GM23338 (cell line): ENCODE measurements at places on chromosomes 3 and 15.

DNA sequence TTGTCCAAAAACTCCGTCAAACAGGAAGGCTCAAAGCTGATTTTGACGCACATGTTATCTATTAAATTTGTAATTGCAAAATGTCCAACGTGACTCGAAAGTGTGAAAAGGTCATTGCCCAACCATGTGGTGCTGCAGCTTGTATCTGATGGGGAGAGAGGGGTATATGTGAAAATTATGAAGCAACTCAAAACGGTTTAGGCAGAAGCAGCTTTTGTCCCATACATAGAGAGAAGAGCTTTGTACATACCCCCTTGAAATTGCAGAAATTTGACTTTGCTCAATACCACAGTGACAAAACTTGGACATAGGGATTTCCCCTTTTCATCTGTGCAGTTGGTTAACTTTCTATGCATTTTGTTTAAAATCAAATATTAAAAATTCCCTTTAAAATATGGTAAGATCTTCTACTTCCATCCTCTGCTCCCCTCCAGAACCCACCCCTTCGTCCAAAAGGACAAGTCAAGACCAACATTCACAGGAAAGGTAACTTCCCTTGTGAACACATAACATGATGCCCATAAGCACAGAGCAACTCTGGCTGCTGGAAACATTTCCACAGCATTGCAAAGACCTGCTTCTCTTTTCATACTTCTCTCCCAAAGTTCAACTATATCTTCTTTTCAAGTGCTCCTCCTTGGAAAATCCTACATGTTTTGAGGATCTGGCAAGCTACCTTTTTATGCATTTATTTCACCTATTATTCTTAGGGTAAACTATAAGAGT is 253.7 kb upstream of the THBS1 start:
- DNase-seq, result no peak

- DNase-seq, result no peak
Observed at GRCh38 chr3:143187111-143187510, 67.5 kb downstream of the CHST2 start.

GRCh38 chr3:196662033-196662432 is 22.5 kb downstream of the NRROS start:
- no peak for DNase-seq

GRCh38 chr3:123759871-123760270 is 124.3 kb downstream of the MYLK start:
- no peak for DNase-seq

DNA sequence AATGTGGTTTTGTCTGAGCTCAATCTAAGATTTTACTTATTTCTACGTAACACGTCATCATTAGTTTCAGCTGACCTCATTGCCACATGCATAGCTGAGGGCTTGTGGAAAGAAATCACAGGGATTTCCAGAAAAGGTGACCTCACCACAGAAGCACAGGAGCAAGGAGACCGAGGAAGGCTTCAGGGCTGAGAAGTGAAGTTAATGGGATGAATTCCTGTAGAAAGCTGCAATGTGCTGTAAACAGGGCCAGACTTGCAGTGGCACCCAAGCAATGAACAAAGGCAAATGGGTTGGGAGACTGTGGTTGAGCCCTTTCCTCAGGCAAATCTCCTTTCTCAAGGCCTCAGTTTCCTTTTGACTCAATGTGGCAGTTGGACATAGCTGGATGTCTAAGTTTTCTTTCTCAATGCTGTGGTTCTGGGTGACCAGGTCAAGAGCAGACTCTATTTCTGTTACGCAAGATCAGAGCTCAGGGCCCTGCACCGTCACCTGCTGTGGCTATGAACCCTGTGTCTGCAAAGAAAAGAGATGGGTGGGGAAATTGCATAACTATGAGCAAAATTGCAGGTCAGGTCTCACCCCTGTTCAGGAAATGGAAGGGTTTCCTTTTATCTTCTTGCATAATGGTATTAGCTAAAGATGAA is 252.2 kb upstream of the TBL1XR1 start:
- no peak for DNase-seq

DNA sequence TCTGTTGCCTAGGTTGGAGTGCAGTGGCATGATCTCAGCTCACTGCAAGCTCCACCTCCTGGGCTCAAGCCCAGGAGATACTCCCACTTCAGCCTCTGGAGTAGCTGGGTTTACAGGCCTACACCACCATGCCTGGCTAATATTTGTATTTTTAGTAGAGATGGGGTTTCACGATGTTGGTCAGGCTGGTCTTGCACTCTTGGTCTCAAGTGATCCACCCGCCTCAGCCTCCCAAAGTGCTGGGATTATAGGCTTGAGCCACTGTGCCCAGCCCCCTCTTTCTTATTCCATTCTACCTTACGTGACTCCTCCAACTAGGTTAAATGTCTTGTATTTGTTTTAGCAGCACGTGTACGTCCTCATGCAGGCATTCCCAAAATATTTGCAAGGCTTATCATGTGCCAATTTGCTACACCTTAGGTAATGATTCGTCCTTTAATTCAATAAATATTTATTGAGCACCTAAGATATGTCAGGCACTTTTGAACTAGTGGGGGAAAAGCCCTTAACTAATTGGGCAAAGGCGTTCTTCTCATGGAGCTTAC is 14.9 kb upstream of the MAGI1 start:
- no peak for DNase-seq

DNA sequence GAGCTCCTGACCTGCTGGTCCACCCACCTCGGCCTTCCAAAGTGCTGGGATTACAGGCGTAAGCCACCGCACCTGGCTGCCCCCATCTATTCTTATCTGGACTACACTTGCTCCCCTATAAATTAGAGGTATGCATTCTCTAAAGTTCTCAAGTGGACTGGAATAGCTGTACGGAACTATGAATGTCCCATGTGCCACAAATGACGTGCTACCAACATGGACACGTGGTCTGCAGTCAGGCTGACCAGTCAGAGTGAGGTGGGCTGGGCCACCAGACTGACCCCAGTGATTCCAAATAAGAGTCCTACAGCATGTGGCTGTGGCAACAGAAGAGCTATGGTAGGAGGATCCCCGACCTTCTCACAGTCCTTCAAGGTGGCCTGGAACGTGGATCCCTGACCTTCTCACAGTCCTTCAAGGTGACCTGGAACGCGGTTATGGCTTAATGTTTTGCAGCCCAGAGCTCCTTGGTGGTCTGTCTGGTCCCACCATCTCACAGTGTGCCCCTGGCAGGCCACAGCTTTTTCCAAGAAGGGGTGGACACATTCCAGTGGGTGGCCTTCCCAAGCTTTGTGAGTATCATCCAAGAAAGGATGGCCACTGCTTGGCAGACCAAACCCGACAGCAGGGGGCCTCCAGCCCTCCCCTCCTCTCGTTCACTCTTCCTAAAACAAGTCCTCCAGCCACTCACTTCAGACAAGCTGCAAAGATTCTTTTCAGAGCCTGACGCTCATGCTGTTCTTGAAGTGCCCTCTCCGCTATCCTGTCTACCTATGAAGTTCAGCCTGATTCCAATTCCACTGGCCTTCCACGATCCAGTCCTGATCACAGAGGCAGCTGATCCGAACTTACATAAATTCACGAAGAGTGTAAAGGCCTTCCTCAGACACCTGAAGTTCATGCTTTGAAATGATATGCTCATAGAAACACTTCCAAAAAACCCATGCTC is 4.4 kb downstream of the ADAMTS17 start:
- DNase-seq, result no peak

DNA sequence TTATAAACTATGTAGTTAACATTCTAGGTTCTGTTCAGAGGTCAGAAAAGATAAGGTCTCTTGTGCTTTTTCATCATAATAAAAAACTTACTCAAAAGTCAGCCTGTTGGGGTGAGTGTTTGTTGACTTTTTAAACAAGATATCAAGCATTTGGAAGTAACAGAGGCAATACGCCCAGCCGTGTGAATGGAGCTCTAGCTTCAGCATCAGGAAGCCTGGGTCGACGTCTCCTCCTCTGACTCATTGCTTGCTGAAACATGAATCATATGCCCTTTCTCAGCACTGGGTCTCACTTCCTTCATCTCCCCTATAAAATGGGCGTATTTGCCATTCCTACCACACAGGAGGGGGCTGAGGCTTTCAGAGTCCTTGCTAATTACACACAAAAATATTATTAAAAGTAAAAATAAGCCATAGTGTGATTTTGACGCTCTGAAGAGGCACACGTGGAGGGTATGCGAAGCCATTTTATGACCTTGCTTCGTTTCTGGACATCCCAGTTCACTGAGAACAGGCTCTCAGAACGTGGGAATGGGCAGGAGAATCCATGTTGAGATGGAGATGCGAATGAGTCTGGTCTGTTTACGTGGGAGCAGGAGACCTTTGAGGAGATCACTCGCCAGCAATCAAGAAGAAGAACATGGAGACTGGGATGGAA is 220.8 kb upstream of the TPRG1 start:
- DNase-seq, result no peak

DNA sequence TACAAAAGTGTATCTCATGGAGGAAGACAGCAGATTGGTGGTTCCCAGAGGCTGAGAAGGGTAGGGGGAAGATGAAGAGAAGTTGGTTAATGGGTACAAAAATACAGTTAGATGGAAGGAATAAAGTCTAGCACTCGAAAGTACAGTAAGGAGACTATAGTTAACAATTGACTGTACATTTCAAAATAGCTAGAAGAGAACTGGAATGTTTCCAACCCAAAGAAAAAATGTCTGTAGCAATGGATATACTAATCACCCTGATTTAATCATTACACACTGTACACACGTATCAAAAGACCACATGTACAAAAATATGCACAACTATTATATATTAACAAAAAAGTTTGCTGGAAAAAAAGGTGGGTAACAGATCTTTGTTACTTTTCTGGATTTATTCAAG is 57.3 kb downstream of the THRB start:
- DNase-seq, result no peak

DNA sequence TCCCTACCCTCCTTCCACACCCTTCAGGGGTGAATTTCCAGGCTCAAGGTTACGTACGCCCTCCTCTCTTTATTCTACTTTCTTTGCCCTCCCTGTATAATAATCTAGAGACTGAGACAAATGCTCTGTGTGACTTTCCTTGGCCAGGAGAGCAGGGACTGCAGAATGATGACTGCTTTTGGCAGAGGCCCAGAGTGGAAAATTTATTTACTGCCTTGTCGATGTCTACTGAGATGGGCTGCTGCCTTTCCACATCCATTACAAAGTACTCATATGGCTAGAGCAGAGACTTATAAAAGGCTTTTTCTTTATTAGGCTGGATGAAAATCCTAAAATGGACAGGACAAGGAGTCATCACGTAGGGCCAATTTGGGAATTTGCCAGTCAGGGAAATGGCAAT is 576.2 kb downstream of the TUSC7 start:
- DNase-seq, result no peak

DNA sequence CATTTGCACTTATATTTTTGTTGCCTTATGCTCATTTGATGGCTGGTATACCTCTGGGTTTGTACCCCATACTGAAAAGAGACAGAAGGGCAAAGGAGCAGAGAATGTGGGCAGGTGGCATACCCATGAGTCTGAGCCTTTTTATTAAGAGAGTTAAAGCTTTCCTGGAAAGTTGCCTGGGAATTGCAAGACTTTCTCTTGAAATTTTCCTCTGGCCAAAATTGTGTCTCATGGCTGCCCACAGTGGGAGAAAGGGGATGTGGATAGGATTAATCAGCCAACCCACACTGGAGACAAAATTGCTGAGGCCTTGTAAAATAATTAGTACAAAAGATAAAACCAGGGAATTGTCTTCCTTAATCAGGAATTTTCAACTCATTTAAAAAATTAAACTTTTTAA is 8.2 kb upstream of the NMD3 start:
- DNase-seq, result no peak

DNA sequence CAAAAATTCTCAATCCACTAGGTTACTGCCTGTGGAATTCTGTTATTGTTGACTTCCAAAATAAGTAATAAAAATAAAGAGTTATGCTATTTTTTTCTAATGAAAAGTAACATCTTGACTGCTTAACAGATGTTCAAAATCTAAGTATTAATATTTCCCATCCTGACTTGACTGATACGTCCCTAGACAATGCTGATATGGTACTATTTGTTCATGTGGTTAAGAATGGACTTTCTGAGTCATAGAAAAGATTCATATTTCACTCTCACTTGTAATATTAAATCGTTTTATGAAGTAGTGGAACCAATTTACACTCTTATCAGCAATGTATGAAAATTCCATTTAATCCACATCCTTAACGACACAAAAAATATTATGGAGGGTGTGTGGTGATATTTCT is 104.8 kb upstream of the PLSCR5 start:
- no peak for DNase-seq

DNA sequence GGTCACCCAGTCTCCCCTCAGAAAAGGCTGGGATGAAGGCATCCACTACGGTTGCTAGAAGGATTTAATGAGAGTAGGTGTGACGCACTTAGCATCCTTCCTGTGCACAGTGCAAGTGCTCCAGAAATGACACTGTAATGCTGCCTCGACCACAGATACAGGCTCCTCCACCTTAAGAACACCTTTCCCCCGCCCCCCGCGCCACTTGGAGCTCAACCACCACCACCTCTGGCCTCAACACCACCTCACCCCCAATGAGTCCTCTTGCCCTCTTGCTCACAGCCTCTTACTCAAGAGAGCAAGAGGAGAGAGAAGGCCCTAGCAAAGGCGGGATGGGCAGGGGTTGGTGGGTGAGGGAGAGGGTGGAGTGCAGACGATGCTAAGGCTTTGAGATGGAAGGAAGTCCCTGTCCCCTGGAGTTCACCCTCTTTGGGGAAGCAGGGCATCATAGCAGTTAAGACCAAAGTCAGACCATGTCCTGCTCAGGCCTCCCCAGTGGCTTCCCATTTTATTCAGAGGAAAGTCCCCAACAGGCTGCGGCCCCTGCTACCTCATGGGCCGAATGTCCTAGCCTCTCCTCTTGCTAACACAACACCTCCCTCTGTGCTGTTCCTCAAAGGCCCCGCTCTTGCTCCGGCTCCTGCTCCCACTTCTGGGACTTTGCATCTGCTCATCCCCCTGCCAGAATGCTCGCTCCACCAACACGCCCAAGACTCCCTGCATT is 8.3 kb downstream of the STARD5 start:
- no peak for DNase-seq

DNA sequence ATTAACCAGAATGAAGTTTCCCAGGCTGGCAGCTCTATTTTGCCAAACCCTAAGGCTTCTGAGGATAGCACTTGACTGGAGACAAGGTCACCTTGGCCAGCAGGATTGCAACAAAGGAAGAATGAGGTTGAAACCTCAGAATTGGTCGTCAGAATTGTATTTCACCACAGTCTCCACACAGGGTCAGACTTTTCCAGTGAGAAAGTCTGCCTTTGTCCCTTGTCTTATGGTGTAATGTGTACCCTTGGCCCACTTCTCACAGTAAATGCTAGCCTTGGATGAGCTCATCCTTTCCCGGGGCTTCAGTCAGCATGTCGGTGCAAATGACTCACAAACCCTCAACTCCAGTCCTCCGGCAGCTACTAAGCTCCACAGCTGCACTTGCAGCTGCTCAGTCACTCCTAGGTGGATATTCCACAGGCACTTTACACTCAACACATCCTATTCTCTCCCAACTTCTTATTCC is 19.7 kb downstream of the SSR3 start:
- peak; percentile 39 for DNase-seq

GRCh38 chr3:144403040-144403457 is 431.4 kb downstream of the DIPK2A start:
- DNase-seq, result no peak

- no peak for DNase-seq
Observed at GRCh38 chr3:69391554-69391953, 5.7 kb upstream of the FRMD4B start.

DNA sequence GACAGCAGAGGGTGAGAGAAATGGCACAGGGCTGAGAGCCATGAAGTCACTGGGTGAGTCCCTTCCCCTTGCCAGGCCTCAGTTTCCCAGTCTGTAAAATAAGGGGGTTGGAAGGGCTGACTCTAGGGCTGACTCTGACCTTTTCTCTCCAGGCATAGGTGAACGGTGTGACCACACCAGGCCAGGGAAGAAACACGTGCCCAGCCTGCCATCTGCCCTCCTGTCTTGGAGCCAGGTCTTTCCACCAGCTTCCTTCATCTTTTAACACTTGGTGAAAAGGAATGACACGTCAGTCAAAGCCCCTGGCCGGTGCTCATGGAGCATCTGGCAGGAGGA is 74.4 kb downstream of the CPN2 start:
- DNase-seq, result no peak
